Stimulated activated CD8-positive, alpha-beta memory T cell treated with anti-CD3 and anti-CD28 coated beads, Interleukin-15, amount 100 ng/mL, for 48 hours (primary cell): ENCODE measurements at places on chromosomes 1 and 21.
A peak's percentile ranks its signal among the peaks of the same experiment; 100 is the strongest.

DNA sequence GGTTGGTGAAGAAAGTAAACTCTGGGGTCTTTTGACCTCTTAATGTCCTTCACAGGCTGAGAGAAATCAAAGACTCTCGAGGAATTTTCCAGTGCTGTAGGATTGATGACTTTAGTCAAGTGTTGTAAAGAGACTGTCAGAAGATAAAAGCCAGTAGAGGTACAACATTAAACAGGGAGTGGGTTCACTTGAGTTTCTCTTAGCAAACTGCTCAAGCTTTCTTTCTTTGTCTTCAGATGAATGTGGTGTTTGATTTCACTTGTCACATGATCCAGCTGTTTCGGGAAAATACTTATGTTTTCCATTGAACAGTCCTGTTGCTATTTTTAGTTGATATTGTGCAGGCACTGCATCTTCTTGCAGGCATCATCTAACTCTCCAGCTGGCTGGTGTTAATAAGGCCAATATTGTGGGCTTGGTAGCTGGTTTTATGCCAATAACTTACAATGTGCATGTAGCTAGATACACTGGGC, 45.6 kb downstream of the XCL2 start:
- DNase-seq: no peak

GRCh38 chr1:79929356-79929755, 922.8 kb upstream of the ADGRL4 start:
- no peak for DNase-seq

- DNase-seq: no peak
These were observed 5.0 kb downstream of the SELP start for GRCh38 chr1:169624912-169625311.

DNA sequence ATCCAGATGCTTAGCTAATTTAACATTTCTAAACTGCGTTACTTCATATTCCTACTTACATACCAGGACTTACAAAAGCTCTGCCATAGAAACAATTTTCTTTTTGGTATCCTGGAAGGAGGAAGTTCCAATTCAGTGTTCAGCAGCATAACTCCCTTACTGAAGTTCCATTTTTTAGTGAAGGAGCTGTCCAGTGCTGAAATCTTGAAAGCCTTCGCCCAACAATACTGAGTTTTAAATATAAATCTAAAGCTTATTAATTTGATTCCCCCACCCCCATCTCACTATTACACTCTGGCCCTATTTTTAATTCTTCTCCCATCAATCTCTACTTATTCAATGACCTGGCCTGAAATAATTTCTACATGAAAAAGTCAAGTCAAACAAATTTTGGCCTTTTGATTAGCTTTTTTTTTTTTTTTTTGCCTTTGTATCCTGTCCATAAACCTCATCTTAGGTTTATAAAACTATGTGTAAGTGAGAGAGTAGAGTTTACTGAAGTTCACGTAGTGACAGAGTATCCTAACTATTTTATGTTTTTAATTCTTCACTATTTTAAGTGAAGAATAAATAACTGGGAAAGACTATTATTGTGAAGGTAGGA, 323.0 kb upstream of the PLD5 start:
- no peak for DNase-seq

DNA sequence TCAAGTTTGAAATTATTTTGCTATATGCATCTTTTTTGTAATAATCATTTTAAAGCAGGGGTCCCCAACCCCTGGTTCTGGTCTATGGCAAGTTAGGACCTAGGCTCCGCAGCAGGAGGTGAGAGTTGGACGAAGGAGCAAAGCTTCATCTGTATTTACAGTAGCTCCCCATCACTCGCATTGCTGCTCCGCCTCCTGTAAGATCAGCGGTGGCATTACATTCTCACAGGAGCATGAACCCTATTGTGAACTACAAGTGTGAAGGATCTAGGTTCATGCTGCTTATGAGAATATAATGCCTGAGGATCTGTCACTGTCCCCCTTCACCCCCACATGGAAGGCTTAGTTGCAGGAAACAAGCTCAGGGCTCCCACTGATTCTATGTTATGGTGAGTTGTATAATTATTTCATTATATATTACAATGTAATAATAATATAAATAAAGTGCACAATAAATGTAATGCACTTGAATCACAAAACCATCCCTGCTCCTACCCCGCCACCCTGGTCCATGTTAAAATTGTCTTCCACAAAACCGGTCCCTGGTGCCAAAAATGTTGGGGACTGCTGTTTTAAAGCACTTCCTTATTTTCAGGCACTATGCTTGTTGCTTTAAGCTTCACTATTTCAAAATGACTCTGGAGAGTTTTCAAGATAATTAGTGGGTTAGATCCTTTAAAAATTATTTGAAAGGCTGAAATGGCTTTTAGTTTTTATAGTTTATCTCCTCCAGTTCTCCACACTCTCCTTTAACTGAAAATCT, 74.8 kb downstream of the PLA2G4A start:
- no peak for DNase-seq

DNA sequence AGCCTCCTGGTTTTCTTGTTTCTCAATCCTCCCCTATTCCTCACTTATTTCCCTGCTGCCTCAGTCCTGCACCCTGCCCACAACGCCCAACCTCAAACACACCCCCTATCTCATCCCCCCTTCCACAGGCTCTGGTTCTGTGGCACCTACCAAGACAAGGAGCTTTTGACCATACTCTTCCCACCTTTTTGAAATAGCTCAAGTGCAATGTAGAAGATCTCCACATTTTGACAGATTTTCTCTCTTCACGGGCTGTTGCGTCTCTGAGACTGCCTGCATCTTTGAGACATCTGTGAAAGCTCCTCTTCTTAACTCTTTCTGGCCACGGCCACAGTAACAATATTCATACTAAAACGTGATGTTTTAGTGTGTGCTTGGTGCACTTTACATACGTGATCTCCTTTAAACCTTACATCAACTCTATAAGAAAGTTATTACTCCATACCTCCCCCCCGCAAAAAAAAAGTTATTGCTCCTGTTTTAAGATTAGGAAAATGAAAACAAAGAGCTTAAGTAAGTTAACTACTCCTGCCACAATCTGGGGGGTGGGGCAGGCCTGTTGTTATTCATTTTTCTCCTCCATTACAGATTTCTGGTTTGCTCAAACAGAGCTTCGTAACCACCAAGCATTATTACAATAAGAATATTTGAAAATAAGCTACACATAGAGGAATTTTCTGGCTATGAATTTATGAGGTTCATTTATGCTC, 1.8 kb upstream of the SERBP1 start:
- DNase-seq: no peak

DNA sequence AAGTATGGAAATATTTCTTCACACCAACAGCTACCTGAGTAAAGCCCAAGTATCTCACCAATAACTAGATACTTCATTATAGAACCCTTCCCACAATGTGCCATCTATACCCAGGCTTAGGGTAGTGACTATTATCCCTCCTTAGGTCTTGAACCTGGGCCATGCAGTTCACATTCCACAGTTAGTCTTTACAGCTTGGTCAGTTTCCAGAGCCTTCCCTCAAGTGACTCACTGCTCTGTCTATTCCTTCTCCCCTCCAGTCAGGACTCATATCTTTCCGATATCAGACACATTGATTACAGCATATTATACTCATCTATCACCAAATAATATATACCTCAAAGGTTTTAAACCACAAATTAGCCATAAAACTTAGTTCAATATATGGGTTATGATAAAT, 23.6 kb downstream of the VAMP4 start:
- DNase-seq: no peak

DNA sequence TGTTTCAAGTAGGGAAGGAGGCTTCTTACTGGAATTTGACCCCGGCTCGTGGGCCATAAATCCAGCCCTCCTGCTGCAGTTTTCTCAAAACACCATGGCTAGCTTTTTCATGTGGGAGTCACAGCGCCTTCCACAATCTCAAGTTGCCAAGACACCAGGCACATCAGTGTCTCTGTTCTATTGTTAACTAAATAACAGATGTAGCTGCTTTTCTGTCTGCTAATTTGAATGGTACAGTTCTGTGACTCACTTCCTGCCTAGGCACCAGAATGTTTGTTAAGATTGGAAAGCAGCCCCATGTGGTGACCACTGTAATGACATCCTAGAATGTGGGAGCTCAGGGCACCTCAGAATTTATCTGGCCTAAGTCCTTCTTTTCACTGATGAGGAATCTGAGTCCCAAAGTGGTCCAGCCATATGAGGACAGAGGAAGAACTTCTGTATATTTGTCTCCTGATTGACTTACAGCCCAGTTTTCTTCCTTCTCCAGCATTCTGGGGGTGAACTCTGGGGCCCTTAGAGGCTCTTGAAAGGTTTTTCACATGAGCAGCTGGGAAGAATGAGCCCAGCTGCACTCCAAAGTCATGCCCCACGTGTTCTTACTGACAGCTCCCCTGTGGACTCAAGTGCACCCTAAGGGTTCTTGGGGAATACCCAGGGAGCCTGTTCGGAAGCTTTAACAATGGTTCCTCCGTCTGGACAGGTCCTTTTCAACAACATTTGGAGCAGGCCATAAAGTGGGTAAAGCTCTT, 27.5 kb downstream of the TRIM45 start:
- peak; percentile 24 for DNase-seq

DNA sequence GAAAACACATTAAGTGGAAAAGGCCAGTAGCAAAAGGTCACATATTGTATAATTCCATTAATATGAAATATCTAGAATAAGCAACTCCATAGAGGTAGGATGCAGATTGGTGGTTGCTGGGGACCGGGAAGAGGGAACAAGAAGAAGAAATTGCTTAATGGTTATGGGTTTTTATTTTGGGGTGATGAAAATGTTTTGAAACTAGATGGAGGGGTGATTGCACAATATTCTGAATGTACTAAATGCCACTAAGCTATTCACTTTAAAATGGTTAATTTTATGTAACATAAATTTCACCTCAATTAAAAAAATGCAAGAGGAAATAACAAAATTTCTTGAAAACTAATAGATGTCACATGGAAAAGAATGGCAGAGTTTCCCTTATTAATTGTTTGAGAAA, 6.7 kb downstream of the KIAA0040 start:
- DNase-seq: no peak

GRCh38 chr1:176211396-176212165, 4.5 kb upstream of the COP1 start:
- DNase-seq: no peak

GRCh38 chr21:16180614-16181013, 450.8 kb downstream of the USP25 start:
- no peak for DNase-seq

GRCh38 chr1:85611856-85612255, 31.3 kb downstream of the CCN1 start:
- DNase-seq: no peak

DNA sequence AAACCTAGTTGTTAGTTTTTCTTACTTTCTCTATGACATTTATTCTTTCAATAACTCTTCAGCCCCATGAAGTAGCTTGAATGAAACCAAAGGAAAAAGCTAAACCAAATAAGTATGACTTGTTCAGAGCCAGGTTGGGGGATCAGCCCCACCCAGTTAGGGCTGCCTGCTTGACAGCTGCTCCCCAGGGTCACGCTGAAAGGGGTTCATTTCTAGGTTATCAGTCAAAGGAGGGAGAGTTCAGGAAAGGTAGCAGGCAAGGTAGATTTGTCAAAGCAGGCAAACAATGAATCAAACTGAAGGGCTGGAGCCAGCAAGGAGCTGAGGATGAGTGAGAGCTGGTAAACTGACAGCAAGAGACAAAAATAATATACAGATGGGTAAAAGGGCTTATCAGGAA, 3.1 kb upstream of the S100A11 start:
- no peak for DNase-seq

GRCh38 chr1:156898161-156898566, 4.6 kb downstream of the PEAR1 start:
- no peak for DNase-seq

DNA sequence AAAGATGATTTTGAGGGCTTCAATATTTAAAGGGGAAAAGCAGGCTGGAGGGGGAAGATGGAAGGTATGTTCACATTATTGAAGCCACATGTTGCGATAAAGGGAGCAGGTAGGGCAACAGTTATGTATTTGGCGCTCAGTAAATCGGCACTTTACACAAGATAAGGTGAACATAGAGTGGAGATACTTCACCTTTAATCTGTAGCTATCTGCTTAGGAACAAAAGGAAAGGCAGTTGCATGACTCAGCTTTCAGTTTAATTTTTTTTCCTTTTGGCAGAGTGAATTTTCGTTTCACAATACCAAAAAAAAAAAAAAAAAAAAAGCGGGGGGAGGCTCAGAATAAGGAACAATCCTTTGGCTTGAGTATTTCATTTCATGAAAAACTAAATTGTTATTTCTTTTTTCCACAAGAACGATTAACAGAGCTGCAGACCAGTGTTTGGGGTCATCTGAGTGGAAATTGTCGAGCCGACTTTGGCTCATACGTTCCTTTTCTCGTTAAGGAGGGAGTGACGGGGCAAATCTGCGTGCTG, 1.1 kb upstream of the COQ8A start:
- DNase-seq: no peak

DNA sequence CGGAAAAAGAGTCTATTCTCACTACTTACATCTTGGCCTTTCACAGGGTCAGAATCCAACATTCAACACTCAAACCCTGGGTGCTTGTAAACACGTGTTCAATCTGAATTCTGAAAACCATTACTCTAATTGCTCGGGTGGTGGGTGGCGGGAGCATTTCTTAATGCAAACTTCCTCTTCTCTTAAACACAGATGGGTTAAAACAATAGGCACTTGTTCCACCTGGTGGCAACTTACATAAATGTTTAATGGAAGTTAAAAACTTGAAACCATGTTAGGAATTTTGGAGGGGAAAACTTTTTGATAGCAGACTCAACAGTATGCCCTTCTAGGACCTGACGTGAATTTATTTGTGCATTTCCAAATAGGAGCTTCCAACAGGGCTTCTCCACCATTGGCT, 23.4 kb upstream of the TDRD10 start:
- DNase-seq: no peak

DNA sequence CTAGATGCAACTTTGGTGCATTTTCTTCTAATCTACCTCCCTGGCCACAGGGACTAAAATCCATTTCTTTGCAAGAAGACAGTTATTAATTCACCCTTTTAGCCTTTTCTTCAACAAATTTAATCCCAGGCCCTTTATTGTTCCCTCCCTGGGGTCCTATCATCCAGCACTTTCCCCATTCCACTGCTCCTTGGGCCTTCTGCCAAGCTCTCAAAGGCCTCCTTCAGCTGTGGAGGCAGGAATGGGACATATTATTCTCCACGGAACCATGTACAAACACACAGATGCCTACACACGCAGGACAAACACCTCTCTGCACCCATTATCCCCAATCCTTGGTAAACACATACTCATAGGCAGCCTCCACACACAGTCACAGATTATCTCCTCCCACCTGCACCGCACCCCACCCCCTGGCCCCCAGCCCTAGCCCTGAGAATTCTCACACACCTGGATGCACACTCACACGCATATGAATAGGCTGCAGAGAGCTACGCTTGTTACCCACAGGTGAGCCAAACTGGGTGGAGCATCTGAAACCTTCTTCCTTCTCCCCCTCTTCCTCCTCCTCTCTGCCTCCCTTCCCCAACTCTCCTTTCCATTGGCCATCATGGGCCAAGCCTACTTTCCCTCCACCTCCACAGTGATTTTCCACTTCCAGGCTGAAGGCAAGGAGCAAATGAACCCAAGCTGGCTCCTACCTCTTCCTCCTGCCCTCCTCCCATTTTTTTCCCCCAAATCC, 11.7 kb downstream of the TAGLN2 start:
- DNase-seq: no peak
